ENCODE measurements at places on chromosomes 6 and 20.

- H3K4me1 ChIP-seq: peaks cover 5% of the 10 kb centered on the region
- no peaks in the 10 kb centered on the region for H3K36me3 ChIP-seq
- H3K27ac ChIP-seq: no peak overlapping the region
Measured at GRCh38 chr6:21133901-21134300, 459.6 kb upstream of the SOX4 start.

DNA sequence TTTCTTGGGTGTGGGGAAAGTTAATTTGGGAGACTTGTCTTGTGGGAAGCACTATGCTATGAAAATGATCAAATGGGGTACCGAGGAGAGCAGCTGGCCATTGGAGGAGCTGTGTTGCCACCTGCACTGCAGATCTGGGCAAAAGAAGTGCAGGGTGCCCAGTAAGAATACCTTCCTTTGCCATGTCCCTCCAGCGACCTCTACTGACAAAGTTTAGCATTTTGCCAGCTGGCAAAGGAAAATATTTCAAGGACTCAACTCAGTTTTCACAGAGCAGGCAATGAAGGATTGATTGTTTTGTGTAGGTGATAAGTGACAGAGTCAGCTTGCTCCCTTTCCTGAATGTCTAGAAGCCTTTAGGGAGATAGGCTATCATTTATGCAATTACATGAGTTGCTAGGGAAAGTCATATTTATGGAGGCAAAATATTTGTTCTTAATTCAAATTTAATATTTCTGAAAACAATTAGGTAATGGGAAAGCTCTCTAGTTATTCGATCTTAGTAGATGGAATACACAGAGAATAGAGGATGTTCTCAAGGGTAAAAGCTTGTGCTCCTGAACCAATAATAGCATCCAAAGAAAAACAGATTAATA lies 118.4 kb downstream of the FARS2 start:
- no peaks in the 10 kb centered on the region for H3K27me3 ChIP-seq

- H3K4me3 ChIP-seq: no peak overlapping the region
- H3K27ac ChIP-seq: no peak overlapping the region
- no peak for DNase-seq
Measured at GRCh38 chr20:9323622-9324021, 190.8 kb upstream of the LAMP5 start.

GRCh38 chr20:64101731-64102621 lies 5.4 kb downstream of the NPBWR2 start:
- peak overlapping the region; percentile 89 for H3K27ac ChIP-seq
- peak overlapping the region; percentile 24 for H3K4me3 ChIP-seq
- peaks cover 43% of the 10 kb centered on the region for H3K4me1 ChIP-seq
- DNase-seq: peak; percentile 84

- no peaks in the 10 kb centered on the region for H3K36me3 ChIP-seq
- no peak overlapping the region for H3K4me3 ChIP-seq
- no peaks in the 10 kb centered on the region for H3K27me3 ChIP-seq
Measured at GRCh38 chr6:75926293-75927168, 145.9 kb downstream of the IMPG1 start.

GRCh38 chr6:73227606-73228255 lies 2.4 kb upstream of the KHDC1L start:
- H3K4me3 ChIP-seq: no peak overlapping the region
- no peaks in the 10 kb centered on the region for H3K27me3 ChIP-seq
- H3K4me1 ChIP-seq: no peaks in the 10 kb centered on the region
- H3K27ac ChIP-seq: no peak overlapping the region
- no peaks in the 10 kb centered on the region for H3K36me3 ChIP-seq

GRCh38 chr6:80872951-80873308 lies 766.5 kb downstream of the BCKDHB start:
- no peaks in the 10 kb centered on the region for H3K4me1 ChIP-seq
- no peak for DNase-seq
- no peak overlapping the region for H3K4me3 ChIP-seq
- H3K36me3 ChIP-seq: no peaks in the 10 kb centered on the region

DNA sequence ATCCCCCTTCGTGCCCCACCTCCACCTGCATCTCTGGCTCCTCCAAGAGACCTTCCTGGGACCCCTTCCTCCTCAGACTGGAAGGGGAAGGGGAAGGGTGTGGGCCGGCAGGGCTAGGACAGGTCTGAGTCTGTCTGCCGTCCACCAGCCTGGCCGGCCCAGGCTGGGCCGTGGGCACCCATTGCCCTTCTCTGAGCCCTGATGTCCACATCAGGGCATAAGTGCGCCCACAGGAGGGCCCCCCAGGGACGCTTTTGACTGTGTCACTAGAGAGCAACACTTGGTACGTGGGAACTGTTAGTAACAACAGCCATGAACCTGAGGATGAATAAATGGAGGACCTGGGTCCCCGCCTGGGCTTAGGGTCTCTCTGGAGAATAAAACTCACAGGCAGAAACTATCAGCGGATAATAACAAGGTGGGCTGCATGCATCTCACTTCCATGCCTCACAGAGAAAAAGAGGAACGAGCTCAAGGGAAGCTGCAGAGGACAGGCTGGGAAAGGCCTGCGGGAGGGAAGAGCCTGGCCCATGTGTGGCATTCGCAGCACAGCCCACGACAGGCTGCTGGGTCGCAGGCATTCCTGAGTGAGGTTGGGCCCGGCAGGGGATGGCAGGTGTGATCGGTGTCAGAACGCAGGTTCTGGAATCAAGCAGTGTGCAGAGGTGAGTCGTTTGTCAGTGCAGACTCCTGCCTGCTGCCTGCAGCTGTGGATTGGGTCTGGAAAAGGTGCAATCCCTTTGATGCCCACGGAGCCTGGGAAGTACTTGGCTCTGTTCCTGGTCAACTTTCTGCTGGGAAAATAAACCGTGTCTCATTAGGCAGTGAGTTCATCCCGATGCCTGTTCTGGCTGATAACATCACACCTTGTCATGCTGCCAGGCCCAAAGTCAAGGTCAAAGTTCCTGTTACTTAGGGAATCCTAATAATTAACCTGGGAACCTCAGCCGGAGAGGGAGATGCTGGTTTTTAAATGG lies 60.9 kb downstream of the BCAS4 start:
- no peak overlapping the region for H3K27ac ChIP-seq
- H3K36me3 ChIP-seq: peaks cover 45% of the 10 kb centered on the region
- peaks cover 5% of the 10 kb centered on the region for H3K4me1 ChIP-seq
- no peak for DNase-seq

GRCh38 chr20:25468126-25469075 lies 60.9 kb downstream of the GINS1 start:
- H3K36me3 ChIP-seq: no peaks in the 10 kb centered on the region
- DNase-seq: no peak
- H3K4me1 ChIP-seq: no peaks in the 10 kb centered on the region
- H3K27ac ChIP-seq: no peak overlapping the region
- H3K4me3 ChIP-seq: no peak overlapping the region

GRCh38 chr6:93293872-93294271 lies 125.5 kb downstream of the EPHA7 start:
- H3K36me3 ChIP-seq: no peaks in the 10 kb centered on the region
- DNase-seq: no peak

DNA sequence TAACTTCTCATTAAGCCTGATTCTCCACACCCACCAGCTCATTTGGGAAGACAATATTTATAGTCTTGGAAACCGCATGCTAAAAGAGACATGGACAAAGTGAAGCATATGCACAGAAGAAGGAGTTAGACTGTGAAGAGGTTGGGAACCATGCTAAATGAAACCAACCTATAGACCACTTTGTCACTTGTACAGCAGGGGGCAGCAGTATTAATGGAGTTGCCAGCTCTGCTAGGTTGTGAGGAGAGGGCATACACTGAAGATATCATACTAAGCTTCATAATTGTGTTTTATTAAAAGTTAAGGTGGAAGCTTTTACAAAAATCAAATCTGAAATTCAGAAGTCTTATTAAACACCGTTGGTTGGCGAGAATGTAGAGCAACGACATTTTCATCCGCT lies 38.3 kb upstream of the HMGCLL1 start:
- H3K27me3 ChIP-seq: no peaks in the 10 kb centered on the region
- no peaks in the 10 kb centered on the region for H3K4me1 ChIP-seq
- H3K36me3 ChIP-seq: no peaks in the 10 kb centered on the region
- no peak overlapping the region for H3K4me3 ChIP-seq

- no peak overlapping the region for H3K4me3 ChIP-seq
- no peak overlapping the region for H3K27ac ChIP-seq
- no peaks in the 10 kb centered on the region for H3K36me3 ChIP-seq
- peaks cover 16% of the 10 kb centered on the region for H3K4me1 ChIP-seq
- DNase-seq: no peak
Measured at GRCh38 chr20:17993546-17993945, 24.7 kb downstream of the MGME1 start.

- no peak overlapping the region for H3K27ac ChIP-seq
- H3K36me3 ChIP-seq: no peaks in the 10 kb centered on the region
- no peaks in the 10 kb centered on the region for H3K4me1 ChIP-seq
- no peak overlapping the region for H3K4me3 ChIP-seq
- no peaks in the 10 kb centered on the region for H3K27me3 ChIP-seq
Measured at GRCh38 chr20:50323777-50324775, 133.4 kb downstream of the CEBPB start.

GRCh38 chr6:117169064-117169665 lies 96.2 kb upstream of the VGLL2 start:
- no peaks in the 10 kb centered on the region for H3K4me1 ChIP-seq
- no peak for DNase-seq
- H3K27me3 ChIP-seq: no peaks in the 10 kb centered on the region

- peak; percentile 40 for DNase-seq
- H3K27me3 ChIP-seq: no peaks in the 10 kb centered on the region
- H3K27ac ChIP-seq: no peak overlapping the region
- no peaks in the 10 kb centered on the region for H3K4me1 ChIP-seq
Measured at GRCh38 chr6:31922942-31923341, 4.6 kb upstream of the C2 start.

DNA sequence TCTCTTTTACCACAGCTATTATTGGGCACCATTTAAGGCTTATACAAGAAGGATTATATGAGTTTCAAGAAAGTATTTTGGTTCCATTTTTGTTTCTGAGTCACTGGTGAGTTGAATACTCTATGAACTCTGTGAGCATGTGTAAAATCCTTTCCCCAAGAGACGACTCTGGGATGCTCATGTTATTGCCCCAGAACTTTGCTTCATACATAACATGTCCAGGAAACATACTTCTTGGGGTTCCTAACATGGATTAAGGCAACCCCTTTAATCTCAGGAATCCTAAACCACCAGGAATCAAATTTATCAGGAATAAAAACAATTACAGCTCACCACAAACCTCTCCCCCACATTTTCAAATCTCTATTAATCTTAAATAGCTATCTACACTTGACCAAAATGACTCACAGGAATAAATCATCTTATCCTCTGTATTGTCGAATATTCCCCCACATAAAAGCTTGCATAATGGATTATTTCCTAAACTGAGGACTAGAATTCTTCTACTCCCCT lies 117.5 kb upstream of the COL21A1 start:
- H3K4me1 ChIP-seq: no peaks in the 10 kb centered on the region
- no peak overlapping the region for H3K27ac ChIP-seq
- H3K27me3 ChIP-seq: no peaks in the 10 kb centered on the region
- no peak for DNase-seq
- no peak overlapping the region for H3K4me3 ChIP-seq

- DNase-seq: peak; percentile 57
- H3K36me3 ChIP-seq: no peaks in the 10 kb centered on the region
- no peak overlapping the region for H3K4me3 ChIP-seq
- H3K27ac ChIP-seq: no peak overlapping the region
Measured at GRCh38 chr6:33144373-33144772, 47.9 kb downstream of the COL11A2 start.

- no peaks in the 10 kb centered on the region for H3K27me3 ChIP-seq
- H3K27ac ChIP-seq: peak overlapping the region; percentile 47
- peaks cover 31% of the 10 kb centered on the region for H3K4me1 ChIP-seq
- H3K36me3 ChIP-seq: peaks cover 15% of the 10 kb centered on the region
- H3K4me3 ChIP-seq: peak overlapping the region; percentile 51
Measured at GRCh38 chr20:63658749-63659187, 656 bp downstream of the RTEL1 start.

DNA sequence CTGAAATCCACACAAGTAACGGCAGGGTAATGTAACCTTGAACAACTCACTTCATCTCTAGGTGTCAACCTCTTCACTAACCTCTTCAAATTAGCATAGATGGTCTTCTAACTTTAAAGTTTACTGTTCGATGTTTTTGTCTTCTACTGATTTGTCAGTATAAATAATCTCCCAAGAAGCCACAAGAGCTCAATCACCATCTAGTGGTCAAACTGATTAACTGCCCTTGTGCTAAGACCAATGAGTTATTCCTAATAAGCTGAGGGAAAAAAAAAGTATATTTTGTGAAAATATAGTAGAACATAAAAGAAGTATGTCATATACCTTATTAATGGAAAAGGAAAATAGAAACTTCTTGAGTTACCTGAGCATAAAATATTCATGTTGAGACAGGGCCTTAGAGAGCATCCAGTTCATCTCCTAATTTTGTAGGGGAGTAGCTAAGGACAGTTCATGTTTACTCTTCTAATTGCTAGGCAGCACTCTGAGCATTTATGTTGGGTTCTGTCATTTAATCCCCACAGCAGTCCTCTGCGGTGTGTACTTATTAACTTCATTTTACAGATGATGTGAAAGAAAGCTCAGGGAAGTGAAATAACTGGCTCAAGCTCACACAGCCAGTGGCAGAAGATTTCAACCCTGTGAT lies 317.1 kb downstream of the ESR1 start:
- no peak overlapping the region for H3K27ac ChIP-seq
- H3K36me3 ChIP-seq: peaks cover 3% of the 10 kb centered on the region
- peak; percentile 59 for DNase-seq
- H3K4me3 ChIP-seq: no peak overlapping the region
- no peaks in the 10 kb centered on the region for H3K4me1 ChIP-seq

DNA sequence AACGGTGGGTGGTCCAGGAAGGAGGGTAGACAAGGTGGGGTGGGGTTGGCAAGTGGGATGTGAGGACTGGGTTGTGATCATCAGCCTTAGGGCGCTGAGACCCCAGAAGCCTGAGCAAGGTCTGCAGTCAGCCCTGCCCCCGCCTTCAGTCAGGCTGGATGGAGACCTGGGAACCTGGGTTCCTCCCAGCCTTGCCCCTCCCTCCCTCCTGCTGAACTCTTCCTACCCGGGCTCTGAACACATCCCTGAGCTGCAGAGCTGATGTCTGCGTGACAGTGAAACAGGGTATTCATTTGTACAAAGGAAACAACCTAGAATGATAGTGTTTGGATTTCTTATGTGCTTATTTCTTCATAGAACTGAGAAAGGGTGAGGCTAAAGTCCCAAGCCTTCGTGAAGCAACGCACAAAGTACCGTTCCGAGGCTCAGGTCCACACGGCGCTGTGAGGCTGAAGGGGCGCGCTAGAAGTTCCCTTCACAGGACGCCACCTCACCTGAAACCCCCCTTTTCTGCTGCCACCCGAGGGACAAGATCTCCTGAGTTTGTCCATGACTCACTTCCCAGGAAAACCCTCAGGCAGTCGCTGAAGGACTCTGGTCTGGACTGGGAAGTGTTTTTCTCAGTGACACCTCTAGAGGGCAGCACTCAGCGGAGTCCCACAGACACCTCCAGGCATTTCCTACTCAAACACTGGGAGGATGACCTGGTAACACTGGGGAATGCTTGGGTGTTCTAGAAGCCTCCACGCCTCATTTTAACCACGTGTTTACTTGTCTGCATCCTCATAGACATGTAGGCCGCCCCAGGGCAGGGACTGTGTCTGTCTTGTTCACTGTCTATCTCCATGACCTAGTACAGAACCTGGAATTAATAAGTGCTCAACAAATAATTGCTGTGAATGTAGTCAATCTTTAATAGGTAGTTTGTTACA lies 1.2 kb downstream of the GSTA5 start:
- DNase-seq: peak; percentile 54
- no peaks in the 10 kb centered on the region for H3K36me3 ChIP-seq
- peaks cover 3% of the 10 kb centered on the region for H3K27me3 ChIP-seq
- no peaks in the 10 kb centered on the region for H3K4me1 ChIP-seq

GRCh38 chr6:149118737-149119653 lies 198.5 kb upstream of the TAB2 start:
- H3K4me1 ChIP-seq: peaks cover 10% of the 10 kb centered on the region
- no peaks in the 10 kb centered on the region for H3K36me3 ChIP-seq
- H3K27ac ChIP-seq: no peak overlapping the region
- DNase-seq: no peak
- H3K27me3 ChIP-seq: peaks cover 4% of the 10 kb centered on the region
